Amniotic epithelial cell (primary cell): ENCODE measurements at places on chromosomes 2 and 18.

DNA sequence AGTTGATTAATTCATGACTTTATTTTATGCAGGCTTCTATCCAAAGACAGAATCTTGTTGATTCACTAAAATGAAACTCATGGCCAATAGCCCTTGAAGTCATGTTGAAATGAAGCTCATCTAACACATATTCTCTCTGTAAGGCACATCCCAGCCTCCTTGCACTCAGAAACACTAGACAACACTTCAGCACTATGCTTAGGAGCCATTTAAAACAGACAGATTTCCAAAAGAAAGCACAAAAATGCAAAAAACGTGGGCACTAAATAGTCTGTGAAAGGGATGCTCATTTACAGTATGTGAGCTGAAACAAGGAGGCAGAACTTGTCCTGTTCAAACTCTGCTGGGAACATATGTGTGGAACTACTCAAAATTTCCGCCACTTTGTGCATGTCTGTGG is 124.4 kb downstream of the MYCN start:
- DNase-seq: no peak

DNA sequence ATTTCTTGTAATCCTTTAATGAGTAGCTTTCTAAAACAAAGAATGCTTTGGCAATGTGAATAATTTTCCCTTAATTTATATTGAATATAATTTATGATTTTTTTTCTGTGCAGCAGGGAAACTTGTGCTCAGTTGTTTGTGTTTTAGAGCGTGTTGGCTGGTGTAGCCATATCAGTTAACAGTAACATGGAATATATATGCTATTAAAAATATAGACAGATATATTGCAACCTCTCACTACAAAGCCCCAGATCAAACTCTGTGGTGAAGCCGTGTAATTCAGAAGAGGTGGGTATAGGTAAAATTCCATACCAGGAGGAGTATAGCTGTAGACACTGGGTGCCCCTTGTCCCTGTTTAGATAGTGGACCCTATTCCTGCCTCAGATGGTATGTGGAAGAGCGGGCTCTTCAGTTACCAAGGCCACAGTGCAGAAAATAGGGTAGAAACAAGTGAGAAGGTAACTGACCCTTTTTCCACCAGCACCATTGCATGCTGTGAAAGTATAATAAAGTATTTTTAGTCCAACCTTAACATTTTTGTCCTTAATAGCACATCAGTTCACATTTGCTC is 18.1 kb upstream of the RASGRP3 start:
- DNase-seq: no peak

- DNase-seq: peak; percentile 91
Observed at GRCh38 chr2:18959952-18960717, 370.8 kb upstream of the NT5C1B start.

DNA sequence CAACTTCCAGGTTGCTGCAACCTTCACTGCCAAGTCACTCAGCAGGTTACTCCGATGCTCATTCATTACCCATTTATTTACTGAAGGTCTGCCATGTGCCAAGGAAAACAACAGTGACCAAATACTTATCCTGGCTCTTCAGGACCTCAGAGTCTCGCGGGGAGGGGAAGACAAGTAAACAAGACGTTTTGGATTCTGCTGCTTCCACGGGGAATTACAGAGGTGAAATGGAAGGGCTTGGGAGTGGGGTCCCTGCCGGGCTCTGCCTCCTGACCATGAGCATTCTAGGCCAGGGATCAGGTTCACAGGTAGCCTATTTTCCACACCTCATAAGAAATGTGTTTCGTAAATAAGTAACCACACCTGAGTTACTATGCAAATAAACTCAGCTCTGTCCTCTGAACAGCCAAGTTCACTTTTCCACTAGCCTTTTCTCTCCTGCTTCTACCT is 68.1 kb downstream of the CLHC1 start:
- no peak for DNase-seq

DNA sequence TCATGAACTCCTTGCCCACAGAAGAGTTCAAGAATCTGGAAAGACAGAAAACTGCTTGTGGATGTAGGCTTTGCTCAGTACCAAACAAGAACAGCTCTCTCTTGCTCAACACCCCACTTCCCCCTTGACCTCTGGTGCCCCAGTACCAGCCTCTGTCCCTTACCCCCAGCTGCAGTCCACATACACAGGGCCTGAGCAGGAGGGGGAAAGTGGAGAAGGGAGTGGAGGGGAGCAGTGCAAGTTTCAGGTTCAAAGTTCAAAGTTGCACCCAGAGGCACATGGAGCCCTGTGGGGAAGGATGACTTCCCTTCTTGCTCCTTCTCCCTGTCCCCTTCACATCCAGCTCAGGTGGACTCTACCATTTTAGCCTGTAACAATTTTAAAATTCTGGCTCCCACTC is 61.1 kb upstream of the LPIN2 start:
- no peak for DNase-seq

DNA sequence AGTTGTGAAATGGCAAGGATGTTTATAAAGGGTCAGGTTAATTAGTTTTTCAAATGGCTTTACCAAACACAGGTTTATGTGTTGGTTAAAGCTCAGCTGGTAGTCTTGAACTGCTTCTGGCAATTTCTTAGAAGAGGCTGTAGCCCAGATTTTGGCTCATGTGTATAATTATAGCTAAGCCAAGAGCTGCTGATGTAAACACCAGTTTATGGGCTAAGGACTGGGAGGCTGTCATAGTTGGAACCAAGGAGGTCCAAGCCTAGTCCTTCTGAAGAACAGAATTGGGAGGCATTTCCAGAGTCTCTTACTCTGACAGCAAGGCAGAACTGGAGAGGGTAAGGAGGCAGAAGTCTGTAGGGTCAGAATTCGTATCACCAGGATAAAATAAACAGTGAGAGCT is 25.4 kb downstream of the UBE2E3 start:
- no peak for DNase-seq

DNA sequence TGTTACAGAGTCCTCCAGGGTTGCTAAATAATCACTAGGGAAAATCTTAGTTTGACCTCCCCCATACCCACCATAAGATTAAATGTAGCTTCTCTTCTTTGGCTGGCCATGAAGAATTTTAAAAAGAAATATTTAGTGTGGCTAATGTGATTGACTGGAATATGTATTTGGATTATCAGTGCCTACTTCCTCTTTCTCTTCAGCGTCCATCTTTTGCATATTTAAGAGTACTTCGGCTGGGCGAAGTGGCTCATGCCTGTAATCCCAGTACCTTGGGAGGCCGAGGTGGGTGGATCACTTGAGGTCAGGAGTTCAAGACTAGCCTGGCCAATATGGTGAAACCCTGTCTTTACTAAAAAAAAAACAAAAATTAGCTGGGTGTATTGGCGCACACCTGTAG is 28.8 kb downstream of the ADAM23 start:
- DNase-seq: no peak

- DNase-seq: peak; percentile 80
Observed at GRCh38 chr2:147096671-147097070, 748.2 kb upstream of the ACVR2A start.

- DNase-seq: peak; percentile 95
Observed at GRCh38 chr18:23302851-23303527, 150.1 kb upstream of the RIOK3 start.

GRCh38 chr2:236973343-236973980 is 112.2 kb upstream of the COPS8 start:
- no peak for DNase-seq

- peak; percentile 17 for DNase-seq
Observed at GRCh38 chr2:105712981-105713596, 31.6 kb upstream of the NCK2 start.

DNA sequence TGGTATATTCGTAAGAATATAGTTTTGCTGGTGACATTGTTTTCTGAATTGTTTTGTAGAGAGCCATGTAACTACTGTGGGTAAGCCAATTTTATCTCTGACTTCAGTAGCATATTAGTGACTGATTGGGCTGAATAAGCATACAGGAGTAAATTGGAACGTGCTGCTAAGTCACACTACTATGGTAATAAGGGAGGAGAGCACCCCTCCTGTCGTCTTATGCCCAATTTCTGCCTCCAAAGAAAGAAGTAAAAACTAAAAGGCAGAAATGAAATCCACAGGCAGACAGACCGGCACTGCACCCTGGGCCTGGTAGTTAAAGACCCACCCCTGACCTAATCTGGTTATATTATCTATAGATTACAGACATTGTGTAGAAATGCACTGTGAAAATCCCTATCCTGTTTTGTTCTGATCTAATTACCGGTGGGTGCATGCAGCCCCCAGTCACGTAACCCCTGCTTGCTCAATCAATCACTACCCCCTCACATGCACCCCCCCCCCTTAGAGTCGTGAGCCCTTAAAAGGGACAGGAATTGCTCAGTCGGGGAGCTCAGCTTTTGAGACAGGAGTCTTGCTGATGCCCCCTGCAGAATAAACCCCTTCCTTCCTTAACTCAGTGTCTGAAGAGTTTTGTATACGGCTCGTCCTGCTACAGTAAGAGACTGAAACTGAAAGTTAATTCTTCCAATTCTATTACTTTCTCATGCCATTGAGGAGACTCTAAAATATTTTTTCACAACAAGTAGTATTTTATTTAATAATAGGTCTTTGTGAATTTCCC is 167.0 kb downstream of the ZNF804A start:
- no peak for DNase-seq

- peak; percentile 24 for DNase-seq
Observed at GRCh38 chr2:164479460-164479859, 141.8 kb downstream of the GRB14 start.

DNA sequence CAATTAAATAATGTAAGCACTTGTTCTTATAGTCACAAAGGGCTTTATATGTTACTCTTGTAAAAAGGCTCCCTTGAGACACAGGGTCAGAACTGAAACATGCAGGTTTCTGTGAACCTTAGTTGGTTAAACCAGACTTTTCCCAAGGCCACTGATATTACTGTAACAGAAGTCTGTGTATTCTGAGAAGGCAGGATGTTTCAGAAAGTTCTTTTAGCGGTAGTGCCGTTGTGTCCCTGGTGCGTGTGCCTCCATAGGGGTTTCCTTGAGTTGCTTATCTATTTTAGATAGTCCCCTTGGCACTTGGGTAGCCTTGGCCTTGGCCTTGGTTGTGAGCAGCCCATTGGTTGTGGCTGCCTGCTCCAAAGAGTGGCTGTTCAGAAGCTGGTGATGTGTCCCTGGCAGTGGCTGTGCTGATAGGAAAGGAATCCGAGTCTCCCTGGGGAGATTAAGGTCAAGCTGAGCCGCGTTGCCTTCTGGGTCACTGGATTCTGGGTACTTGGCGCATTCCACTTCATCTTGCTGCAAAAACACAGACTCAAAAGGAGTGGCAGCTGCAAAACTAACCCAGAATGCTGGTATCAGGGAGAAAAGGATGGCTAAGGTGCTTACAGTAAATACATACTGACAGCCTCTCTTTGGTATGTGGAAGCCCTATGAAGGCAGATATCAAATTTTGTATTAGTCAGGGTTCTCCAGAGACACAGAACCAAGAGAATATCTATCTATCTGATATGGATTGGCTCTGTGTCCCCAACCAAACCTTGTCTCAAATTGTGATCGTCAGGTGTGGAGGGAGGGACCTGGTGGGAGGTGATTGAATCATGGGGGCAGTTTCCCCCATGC is 69.7 kb downstream of the FHOD3 start:
- DNase-seq: no peak
